ENCODE measurements at places on chromosomes 16 and 17.

GRCh38 chr16:85720302-85720637, 30.6 kb downstream of the C16orf74 start:
- DNase-seq, result no peak

- DNase-seq, result no peak
Measured at GRCh38 chr17:43418441-43419374, 19.9 kb downstream of the ARL4D start.

DNA sequence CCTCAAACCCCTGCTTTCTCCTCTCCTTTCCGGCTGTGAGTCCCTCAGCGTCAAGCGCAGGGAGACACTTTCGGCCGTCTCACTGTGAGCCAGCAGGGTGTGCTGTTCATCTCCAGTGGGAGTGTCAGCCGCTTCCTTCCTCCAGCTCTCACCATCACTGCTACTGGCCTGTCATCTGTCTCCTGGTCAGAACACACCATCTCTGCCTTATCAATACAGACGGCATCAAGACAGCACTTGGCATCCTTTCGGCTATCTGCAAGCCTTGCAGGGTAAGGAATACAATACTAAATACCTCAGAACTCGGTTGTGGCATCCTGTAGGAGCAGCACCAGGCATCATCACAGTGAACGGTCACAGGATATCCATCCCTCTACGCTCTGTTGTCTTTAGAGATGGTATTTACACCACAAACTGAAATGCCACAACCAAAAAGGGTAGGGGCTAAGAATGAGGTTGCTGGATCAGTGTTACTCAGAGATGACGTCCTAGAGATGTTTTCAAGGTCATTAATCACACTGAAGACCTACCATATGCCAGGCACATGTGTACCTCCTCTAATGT, 20.7 kb upstream of the CMTM4 start:
- no peak for DNase-seq

DNA sequence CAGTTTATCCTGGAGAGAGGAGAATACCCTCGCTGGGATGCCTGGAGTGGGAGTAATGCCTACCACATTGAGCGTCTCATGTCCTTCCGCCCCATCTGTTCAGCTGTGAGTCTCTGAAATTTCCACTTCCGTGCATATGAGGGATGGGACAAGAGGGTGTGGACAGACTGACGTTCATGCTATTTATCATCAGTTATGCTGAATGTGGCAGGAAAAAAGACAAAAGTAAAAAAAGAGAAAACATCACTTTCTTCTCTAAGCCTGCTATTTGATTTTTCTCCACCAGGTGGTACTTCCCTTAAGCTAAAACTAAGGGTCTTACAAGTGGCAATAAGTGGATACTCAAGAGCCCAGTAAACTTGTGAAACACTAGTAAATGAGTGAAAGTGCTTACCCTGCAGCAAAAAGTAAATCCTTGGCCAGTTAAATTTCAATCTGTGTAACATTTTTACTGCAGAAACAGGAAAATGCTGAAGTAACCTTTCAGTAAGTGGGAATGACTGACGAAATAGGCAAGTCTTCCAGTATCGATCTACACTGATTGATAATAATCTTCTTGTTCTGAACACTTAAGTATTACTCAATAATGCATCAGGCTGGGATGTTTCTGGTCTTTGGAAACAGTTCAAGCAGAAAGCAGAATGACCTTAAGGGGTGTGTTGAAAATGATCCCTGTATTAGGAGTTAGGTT, 5.6 kb downstream of the CRYBA1 start:
- DNase-seq, result no peak

DNA sequence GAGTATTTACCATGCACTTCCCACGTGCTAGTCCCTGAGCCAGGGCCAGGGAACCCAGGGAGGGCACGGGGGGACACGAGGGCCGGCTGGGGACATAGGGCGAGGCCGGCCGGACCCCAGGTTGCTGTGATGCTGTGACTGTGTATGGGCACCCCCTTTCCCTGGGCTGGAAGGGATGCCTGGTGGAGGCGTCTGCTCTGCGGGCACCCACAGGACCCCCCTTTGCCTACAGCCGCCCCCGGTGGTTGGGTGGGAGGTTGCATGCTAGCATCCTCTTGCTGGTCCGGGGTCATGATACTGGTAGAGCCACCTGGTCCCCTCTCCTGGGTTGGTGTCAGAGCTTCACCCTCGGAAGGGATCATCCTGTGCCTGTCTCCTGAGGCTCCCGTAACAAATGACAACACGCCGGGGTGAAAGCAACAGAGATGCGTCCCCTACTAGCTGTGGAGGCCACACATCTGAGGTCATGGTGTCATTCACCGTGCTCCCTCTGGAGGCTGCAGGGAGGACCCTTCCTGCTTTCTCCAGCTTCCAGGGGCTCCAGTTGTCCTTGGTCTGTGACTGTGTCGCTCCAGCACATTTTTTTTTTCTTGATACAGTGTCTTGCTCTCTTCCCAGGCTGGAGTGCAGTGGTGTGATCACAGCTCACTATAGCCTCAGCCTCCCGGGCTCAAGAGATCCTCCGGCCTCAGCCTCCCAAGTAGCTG, 3.1 kb upstream of the CIAO3 start:
- no peak for DNase-seq

- DNase-seq, result no peak
Measured at GRCh38 chr17:31877341-31877740, 18.3 kb upstream of the COPRS start.

DNA sequence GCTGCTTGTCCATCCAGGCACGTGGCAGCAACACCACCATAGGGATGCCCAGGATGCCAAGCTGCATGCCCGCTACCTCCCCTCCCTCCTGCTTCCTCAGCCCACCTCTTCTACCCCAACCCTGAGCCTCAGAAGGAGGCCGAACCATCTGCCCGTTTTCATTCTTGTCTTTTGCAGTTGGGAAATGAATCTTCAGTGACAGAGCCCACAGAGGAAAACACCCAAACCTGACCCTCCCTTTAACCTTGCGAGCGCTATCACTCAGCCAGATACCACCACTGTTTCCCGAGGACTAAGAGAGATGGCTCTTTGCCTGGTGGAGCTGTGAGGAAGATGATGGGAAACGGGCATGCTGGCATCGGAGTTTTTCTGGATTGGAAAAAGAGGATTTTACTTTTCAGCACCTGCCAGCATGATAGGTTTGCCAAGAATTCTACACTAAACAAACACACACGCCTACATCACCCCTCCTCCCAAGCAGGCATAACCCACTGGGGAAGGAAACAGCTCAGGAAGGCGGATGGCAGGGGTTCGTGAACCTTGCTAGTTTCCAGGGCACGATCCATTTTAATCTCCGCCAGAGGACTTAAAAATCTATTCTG, 457.4 kb downstream of the SLC39A11 start:
- DNase-seq, result no peak

DNA sequence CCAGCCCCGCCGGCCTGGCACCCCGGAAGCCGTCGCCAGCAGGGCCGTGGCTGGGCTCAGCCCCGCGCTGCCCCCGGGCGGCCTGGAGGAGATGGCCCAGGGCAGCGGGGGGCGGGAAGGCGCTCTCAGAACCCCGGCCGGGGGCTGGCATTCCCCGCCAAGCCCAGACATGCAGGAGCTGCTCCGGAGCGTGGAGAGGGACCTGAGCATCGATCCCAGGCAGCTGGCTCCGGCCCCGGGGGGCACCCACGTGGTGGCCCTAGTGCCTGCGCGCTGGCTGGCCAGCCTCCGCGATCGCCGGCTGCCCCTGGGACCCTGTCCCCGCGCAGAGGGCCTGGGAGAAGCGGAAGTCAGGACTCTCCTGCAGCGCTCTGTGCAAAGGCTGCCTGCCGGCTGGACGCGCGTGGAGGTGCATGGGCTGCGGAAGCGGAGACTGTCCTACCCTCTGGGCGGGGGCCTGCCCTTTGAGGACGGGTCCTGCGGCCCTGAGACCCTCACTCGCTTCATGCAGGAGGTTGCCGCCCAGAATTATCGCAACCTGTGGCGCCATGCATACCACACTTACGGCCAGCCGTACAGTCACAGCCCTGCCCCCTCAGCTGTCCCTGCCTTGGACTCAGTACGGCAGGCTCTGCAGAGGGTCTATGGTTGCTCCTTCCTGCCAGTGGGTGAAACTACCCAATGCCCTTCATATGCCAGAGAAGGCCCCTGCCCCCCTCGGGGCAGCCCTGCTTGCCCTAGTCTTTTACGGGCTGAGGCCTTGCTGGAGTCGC, 551 bp downstream of the WDR81 start:
- no peak for DNase-seq

DNA sequence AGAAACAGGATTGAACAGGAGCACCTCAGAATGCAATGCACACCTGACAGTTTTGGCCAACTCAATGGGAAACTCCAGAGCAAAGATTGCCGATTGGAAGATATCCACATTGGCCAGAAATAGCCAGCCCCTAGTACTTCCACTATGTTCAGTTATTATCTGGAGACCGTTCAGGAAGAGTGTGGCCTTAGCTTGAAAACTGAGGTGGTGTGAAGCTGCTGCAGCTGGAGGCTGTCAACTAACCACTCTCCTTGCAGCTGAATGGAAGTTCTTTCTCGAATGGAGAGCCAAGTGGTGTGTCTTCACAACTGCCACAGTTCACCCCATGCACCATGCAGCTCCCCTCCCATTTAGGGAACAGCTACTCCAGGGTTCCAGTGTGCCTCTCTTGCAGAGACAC, 61.9 kb upstream of the DHX40 start:
- DNase-seq, result no peak

- DNase-seq, result no peak
Measured at GRCh38 chr16:2002406-2003230, 7.0 kb downstream of the ZNF598 start.

- no peak for DNase-seq
Measured at GRCh38 chr17:30241051-30241450, 5.6 kb upstream of the SLC6A4 start.

DNA sequence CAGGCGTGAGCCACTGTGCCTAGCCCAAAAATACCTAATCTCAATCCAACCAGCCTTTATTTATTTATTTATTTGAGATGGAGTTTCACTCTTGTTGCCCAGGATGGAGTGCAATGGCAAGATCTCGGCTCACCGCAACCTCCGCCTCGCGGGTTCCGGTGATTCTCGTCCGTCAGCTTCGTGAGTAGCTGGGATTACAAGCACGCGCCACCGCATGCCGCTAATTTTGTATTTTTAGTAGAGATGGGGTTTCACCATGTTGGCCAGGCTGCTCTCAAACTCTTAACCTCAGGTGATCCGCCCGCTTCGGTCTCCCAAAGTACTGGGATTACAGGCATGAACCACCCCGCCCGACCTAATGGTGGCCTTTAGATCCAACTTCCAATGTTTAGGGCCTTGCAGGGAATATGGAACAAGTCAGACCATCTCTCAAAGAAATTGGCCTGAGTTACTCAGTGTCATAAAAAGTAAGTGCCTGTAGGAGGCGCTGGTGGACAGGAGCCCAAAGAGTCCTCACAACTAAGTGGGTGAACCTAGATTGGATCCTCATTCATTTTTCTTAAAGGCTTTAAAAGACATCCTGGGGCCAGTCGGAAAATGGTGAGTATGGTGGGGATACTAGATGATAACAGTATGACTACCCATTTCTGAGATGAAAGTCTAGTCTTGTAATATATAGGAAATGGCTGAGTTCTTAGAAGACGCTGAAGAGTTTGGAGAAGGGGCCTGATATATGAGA, 4.6 kb downstream of the ZSCAN10 start:
- DNase-seq, result no peak

All from stimulated activated CD8-positive, alpha-beta memory T cell treated with anti-CD3 and anti-CD28 coated beads, Interleukin-15, amount 100 ng/mL, for 1 hour (primary cell).